ENCODE measurements at places on chromosomes 6 and 20.

- no peak for DNase-seq
Observed at GRCh38 chr6:11231564-11232192, 790 bp downstream of the NEDD9 start.

GRCh38 chr20:18287915-18288748, at the start of gene ZNF133:
ZNF133 (plus strand) TSS chr20:18288527; CDS start chr20:18305687, 17,160 bp downstream.
- peak; percentile 96 for DNase-seq

DNA sequence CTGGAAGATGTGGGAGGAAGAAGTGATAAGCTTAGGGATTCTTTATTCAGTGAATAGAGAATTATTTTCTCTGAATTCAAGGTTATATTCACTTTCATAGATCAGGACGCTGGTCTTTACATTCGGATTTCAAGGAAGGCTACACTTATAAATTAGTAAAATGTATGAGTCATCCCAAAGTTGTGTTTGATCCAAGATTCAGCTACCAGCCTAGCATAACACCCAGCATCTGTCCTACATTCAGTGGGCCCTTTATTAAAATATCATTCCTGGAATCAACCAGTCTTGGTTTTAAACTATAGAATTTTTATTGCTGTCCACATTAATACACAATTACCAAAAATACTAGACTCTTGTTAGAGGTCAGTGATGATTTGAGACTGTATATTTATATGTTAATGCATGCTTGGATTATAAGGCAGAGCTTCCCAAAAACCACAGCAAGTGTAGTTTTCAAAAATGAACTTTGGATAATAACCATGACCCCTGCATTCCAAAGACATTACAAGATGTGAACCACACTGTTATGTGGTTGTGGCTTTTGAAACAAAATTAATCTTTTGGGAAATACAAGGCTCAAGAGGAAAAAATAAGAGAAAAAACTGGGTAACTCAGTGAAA, 210.7 kb upstream of the CNR1 start:
- DNase-seq, result no peak

GRCh38 chr6:5710516-5710915, 296.2 kb downstream of the NRN1 start:
- DNase-seq, result no peak

DNA sequence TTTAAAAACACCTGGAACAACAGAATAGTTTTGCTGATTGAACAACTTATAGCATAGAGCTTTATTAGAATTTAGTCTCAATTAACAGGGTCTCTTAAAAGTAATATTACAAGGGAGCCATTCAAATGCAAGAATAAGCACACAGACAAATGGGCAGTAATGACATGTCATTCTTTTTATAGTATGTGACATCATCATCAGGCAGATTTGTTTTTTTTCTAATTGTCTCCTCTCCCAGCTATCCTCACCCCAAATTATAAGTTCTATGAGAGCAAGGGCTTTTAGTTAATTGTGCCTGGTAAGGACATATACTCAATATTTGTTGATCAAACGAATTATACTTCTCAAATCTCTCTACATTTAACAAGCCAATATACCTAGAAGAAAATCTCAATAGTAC, 11.0 kb downstream of the PGM3 start:
- DNase-seq, result no peak

DNA sequence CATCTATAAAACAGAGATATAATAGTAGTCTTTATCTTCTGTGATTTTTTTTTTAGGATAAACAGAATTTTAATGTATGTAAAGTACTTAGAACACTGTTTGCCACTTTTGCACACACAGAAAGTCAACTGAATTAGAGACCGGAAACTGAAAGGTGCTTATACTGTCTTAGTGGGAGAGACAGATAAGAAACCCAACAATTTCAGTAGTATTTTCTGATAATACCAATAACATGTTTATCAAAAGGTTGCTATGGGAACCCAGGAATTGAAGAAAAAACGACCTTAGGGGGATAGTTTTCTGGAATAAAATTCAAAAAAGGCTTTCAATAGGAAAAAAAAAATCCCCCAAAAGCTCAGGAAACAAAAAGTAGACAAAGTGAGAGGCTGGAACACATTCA, 138.6 kb downstream of the BCKDHB start:
- DNase-seq, result no peak

- DNase-seq, result peak; percentile 27
Observed at GRCh38 chr6:116682334-116682712, 1.3 kb downstream of the KPNA5 start.

DNA sequence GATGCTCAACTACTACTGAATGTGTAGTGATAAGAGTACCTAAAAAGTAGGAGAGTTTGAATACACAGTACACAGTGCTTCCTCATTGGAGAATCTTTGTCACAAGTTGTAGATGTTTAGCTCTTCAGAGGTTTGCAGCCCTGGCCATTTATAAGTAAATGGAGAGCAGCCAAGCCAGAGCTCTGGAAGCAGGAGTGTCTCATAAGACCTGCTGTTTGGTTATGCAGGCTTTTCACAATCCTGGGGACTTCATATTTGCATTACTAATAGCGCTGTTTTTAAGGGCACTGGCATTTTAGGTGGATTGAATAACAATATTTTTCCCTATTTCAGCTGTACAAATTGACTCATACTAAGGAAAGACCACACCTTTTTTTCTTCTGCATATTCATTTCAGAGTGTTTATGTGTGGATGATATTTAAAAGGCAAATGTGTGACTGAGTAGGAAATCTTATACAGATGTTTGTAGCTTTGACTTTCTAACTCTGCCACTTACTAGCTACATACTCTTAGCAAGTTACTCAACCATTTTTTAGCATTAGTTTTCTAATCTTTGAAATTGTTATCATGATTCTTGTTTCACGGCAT, 730.5 kb upstream of the MAP3K7 start:
- DNase-seq, result no peak

DNA sequence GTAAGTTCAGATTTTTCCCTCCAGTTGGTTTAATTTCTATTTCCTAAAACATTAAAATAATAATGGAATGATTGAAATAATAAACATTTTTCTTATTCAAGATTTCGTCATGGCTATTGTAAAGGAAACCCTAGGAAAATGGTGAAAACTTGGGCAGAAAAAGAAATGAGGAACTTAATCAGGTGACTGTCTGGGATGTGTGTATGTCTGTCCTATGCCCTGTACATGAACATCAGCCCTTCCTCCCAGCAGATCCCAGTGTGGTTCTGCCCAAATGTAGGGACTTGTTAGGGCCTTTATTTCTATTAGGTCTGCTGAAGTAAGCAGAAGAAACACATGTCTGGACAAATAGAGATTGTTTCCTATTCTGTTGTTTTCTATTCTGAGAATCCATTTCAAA, 13.1 kb downstream of the RIOK1 start:
- no peak for DNase-seq

DNA sequence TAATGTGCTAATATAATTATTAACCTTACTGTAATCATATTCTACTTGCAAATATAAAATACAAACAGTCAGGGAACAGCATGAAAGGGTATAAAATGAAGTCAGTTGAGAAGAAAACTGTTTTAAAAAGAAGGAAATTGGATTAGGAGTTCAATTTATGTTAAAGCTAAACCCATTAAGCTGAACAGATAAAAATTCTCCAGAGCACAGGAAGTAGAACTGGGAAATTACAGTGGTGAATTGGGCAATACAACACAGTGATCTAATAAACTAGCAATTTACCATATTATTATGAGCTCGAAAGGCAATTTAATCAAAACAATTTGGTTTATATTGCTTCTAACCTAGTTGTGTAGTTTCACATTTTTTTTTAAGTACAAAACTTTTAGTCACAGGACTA, 407.4 kb upstream of the RGS17 start:
- DNase-seq, result no peak

DNA sequence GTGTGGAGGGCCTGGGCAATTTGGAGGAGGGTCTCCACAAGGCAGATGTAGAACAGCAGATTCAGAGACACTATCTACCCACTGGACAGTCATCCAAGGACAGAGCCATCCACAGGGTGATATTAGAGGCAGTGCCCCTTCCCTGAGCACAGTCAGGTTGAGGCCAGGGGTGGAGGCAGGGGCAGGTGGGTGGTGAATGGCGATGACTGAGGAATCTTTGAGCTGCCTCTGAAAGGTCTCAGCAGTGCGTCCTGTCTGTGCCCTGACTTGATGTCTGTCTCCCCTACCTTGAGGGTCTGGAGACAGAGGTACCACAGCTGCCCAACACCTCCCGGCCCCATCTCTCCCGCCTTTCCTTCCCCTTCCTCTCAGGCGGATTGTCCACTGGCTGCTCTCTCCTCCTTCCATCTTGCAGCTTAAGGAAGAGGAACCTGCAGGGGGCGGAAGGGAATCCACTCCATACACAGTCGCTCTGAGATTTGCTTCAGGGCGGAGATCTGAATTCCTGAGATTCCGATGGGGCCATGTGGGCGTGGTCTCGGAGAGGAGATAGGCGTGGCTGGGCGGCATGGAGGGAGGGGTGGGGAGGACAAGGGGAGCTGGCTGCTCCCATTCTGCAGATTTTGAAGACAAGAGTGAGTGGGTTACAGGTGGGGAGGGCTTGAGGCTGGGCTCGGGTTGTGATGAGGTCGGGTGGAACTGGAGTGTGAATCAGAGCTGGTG, 1.7 kb downstream of the MUCL3 start:
- no peak for DNase-seq

- DNase-seq, result peak; percentile 56
Observed at GRCh38 chr6:12637960-12638641, 78.5 kb upstream of the PHACTR1 start.

- DNase-seq, result no peak
Observed at GRCh38 chr20:45969712-45970634, 2.0 kb downstream of the ZNF335 start.

GRCh38 chr20:21465799-21466198, 48.1 kb downstream of the NKX2-2 start:
- DNase-seq, result no peak

GRCh38 chr6:126531840-126532239, 191.9 kb downstream of the CENPW start:
- DNase-seq, result no peak

DNA sequence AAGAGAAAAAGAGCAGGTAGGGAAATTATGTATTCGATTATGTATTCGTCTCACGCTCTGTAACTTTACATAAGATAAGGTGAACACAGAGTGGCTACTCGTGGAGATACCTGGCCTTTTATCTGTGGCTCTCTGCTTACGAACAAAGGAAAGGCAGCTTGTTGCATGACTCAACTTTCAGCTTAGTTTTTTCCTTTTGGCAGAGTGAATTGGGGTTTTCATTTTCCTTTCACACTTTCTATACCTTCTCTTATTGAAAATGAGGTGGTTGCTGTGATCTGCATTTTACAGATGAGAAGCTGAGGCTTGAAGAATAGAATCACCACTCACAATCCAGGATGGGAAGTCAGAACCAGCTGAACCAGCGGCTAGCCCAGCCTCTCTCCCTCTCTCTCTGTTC, 13.3 kb upstream of the KCNK15 start:
- DNase-seq, result no peak

GRCh38 chr6:30834646-30835045, 49.7 kb upstream of the DDR1 start:
- DNase-seq, result no peak

DNA sequence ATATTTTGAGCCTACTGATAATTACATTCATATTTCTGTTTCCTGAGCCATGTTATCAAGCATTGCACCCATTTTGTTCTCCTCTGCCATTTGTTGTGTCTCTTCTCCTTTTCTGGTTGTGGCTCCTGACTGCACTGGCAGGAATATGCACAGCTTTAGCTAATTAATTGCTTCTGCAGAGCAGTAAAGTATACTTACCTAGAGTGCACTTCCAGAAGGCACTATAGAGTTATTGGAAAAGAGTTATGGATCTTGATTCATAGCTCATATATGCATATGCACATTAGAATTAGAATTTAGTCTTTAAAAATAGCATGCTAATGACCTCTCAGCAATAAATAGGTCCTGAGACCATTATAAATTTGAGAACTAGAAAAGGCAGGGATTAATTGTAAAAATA, 262.6 kb downstream of the NKAIN2 start:
- DNase-seq, result no peak

DNA sequence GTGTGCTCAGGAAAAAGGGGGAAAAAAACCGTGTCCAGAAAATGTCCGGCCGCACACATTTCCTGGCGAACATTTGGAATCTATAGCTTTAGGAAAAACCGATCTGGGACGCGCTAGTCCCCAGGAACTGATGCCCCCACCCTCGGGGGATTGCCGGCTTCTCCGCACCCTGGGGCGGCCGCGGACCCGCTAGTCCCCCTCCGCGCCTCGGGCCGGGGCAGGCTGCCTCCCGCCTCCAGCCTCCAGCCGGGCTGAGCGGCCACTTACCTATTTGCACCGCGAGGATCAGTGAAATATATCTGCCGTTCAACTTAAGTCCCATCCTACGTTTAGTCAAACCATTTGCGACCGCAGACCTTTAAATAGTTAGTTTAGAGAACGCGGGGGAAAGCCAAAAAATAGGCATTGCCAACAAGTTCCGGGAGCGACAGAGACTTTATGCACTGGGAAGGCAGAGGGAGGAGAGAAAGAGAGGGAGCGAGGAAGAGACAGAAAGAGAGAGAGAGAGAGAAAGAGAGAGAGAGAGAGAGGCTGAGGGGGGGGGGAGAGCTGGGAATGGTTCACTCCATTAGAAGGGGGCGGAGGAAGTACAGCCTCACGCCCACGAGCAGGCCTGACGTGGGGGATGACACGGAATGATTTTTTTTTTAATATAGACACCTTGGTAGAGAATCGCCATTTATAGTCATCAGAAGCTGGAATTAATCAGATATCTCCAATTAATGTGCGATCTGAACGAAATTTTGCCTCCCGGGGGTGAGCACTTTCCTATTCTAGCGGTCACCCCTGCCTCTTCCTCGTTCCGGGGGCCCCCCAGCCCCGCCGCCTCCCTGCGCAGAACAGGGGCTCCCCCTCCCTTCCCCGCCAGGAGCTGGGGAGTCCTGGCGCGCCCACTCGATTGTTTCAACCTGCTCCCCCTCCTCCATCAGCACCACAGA, at the start of gene NRN1:
Gene NRN1, minus strand, starts transcription at position 498 of the 938 bp plus-strand sequence. Its CDS starts 176 bp downstream, at position 322.
- DNase-seq, result no peak

DNA sequence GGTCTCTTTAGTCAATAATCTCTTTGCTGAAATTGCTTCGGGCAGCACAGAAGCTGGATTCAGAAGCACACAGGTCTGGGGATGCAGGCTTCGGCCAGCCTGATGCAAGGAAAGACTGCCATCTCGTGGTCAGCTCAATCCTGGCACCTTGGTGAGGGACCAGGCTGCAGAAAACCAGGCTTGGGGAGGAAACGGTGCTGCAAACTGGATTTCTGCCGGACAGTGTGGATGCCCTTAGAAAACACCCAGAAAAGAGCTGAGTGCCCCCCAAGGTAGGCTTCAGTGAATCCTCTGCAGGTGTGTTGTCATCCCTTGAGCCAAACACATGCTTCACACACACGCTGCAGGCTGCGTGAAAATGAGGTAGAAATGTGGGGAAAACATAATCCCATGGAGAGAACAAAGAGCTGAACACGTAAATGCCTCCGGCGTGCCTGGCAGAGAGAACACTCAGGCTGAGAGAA, 89.8 kb upstream of the PAX1 start:
- peak; percentile 53 for DNase-seq

- no peak for DNase-seq
Observed at GRCh38 chr6:48429021-48429420, 318.0 kb upstream of the PTCHD4 start.

All from HL-60 (cell line).